NCI-H510A treated with DMSO at 0.1 percent for 48 hours (cell line): ENCODE measurements at places on chromosomes 7 and 10.

DNA sequence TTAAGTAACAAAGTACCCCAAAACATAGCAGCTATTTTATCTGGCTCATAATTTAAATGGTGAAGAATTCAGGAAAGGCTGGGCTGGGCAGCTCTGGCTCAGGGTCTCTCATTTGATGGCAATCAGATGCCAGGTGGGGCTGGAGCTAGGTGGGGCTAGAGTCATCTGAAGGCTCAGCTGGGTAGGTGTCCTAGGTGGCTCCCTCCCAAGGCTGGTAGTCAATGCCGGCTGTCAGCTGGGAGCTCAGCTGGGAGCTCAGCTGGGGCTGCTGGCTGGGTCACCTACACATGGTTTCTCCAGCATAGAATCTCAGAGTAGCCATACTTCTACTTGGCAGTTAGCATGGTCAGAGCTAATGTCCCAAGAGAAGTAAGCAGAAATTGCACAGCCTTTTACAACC is 34.1 kb downstream of the OSBPL3 start:
- DNase-seq, result no peak

- no peak for DNase-seq
Measured at GRCh38 chr7:23332910-23333612, 33.9 kb downstream of the MALSU1 start.

- no peak for DNase-seq
Measured at GRCh38 chr7:1743481-1744230, 73.6 kb downstream of the ELFN1 start.

GRCh38 chr10:42984035-42984610 is 92.7 kb upstream of the RET start:
- DNase-seq, result no peak

GRCh38 chr10:16646181-16647059 is 124.7 kb upstream of the C1QL3 start:
- DNase-seq, result no peak

GRCh38 chr10:132173185-132173584 is 13.6 kb upstream of the DPYSL4 start:
- no peak for DNase-seq

- DNase-seq, result no peak
Measured at GRCh38 chr10:63155388-63156020, 22.4 kb downstream of the NRBF2 start.

DNA sequence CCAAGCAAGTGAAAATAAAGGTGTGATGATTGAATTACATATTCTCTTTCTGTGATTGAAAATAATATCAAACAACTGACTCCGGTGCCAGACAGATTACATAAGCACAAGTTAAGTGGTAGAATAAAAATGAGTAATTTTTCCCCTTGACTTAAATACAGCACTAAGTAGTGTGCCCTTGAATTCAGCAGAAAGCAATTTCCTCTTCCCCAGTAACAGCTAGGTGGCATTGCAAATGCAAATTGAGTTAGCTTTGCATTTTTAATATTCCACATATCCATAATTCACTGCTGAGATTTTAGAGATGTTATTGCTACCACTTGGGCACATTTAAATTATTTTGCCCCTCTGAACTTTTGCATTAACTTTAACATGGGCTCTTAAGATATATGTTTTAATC is 89.8 kb upstream of the NPVF start:
- DNase-seq, result no peak

GRCh38 chr7:120833546-120833945 is 24.4 kb downstream of the TSPAN12 start:
- peak; percentile 67 for DNase-seq

GRCh38 chr10:129085811-129086210 is 381.2 kb upstream of the MGMT start:
- DNase-seq, result no peak

DNA sequence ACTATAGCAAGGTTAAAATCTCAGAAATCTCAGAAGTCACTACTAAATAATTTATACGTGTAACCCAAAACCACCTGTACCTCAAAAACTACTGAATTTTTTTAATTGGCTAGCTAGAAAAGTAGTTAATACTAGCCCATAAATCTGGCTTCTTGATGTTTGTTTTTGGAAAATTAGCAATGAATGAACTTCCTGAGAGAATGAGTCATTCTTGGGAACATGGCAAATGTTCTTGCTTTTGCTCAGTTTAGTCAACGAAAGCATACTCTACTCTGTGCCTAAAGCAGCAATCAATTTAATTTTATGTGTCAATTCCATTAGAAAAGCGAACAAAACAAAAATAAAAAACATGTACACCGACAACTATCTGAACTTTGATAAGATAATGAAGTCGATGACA is 69.2 kb downstream of the SEMA3E start:
- DNase-seq, result no peak

GRCh38 chr7:132685277-132685676 is 109.0 kb upstream of the PLXNA4 start:
- no peak for DNase-seq

DNA sequence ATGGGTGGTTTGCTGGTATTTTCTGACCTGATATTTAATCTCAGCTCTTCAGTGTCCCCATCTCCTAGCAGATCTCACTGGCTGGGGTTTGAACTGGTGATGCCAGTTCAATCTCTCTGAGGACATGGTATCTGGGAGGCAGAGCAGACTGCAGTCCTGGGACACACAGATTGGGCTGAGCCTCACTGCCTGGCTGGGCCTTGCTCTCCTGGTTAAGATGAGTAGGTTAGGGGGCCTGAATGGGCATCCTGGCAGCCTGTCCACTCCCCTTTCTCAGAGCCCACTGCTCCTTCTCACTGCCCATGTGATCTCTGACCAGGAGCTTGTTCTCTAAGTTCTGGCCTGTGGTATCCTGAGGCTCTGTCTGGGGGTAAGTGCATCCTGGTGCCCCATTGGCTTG is 363.4 kb downstream of the GLRX3 start:
- no peak for DNase-seq

- no peak for DNase-seq
Measured at GRCh38 chr7:10463701-10464100, 510.0 kb upstream of the PHF14 start.

- no peak for DNase-seq
Measured at GRCh38 chr7:88357294-88357693, 50.6 kb upstream of the STEAP4 start.

- peak; percentile 28 for DNase-seq
Measured at GRCh38 chr7:29102558-29103151, 43.7 kb downstream of the CPVL start.

GRCh38 chr10:25191162-25191895 is 16.5 kb downstream of the GPR158 start:
- DNase-seq, result no peak

DNA sequence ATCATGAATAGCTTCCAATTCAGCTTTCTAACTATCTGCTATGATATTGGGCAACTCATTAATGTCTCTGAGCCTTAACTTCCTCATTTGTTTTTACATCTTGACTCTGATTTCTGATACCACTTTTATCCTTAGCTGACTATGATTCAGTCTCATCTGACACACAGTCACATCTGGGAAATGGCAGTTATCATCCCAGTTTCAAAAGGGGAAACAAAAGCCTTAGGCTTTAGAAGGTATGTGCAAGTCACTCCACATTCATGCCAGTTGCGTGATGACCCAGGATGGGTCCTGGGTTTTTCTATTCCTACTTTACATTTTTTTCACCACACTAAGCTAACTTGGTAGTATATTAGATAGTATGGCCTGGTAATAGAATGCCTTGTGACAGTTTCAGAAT is 12.7 kb downstream of the SCIN start:
- DNase-seq, result no peak

GRCh38 chr7:143496263-143496662 is 18.6 kb downstream of the TAS2R41 start:
- no peak for DNase-seq

DNA sequence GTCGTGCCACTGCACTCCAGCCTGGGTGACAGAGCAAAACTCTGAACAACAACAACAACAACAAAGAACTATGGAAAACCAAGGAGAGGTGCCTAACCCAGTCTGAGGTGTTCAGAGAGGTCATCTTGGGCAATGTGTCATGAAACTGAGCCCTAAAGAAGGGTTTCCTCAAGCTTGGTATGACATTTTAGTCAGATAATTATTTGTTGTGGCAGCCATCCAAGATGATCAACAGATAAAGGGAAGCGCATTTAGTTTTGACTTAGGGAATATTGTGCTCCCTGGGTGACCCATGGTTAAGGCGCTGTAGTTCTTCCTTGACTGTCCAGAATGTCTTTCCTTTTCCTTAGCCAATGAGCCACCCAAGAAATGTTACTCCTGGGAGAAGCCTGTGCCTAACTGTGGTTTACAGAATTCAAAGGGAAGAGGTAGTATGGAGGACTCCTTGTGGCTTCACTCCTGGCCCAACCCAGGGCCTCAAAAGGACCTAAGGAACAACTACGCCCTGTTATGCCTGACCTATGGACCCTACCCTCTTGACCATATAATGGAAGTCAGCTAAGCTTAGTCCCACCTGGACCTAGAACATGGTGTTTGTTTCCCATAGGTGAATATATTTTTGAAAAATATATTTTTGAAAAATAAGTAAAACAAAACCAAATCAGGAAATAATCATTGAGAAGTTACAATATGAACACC is 42.4 kb downstream of the TPST1 start:
- DNase-seq, result no peak

DNA sequence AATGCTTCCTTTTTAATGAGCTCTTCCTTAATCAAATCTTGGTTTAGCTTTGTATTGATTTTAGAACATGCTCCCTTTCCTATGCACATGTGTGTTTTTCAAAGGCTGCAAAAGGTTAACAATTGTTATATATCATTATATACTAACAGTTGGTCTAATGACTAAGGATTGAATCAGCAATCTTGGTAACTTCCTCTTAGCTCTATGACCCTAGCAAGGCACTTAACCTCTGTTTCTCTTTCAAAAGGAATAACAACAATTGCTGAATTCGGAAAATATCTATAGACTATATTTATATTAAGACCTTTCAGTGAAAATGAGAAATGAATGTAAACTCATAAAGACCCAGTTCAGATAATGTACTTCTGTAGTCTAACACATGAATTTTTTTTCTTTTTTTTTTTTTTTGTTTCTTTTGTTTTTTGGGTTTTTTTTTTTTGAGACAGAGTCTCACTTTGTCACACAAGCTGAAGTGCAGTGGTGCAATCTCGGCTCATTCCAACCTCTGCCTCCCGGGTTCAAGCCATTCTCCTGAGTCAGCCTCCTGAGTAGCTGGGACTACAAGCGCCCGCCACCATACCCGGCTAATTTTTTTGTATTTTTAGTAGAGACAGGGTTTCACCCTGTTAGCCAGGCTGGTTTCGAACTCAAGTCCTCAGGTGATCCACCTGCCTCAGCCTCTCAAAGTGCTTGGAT is 48.8 kb downstream of the HOXA1 start:
- DNase-seq, result no peak

- no peak for DNase-seq
Measured at GRCh38 chr7:116259156-116259870, 49.0 kb downstream of the TES start.

DNA sequence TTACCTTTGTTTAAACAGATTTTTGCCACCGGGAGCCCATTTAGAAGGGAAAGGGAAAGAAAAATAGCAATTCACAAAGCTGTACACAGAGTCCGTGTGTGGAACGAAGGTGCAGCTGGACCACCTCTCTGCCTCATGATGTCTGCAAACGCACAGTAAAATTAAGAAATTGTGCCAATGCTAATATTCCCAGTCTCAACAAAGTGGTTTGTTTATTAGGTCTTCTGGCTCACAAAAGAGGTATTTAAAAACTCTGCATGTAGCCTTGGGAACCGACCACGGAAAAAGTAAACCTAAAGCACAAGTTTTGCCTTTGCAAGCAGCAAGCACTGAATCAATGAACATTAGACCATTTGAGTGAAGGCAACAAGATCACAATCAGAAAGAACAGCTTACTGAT is 57.7 kb downstream of the CREB3L2 start:
- no peak for DNase-seq

DNA sequence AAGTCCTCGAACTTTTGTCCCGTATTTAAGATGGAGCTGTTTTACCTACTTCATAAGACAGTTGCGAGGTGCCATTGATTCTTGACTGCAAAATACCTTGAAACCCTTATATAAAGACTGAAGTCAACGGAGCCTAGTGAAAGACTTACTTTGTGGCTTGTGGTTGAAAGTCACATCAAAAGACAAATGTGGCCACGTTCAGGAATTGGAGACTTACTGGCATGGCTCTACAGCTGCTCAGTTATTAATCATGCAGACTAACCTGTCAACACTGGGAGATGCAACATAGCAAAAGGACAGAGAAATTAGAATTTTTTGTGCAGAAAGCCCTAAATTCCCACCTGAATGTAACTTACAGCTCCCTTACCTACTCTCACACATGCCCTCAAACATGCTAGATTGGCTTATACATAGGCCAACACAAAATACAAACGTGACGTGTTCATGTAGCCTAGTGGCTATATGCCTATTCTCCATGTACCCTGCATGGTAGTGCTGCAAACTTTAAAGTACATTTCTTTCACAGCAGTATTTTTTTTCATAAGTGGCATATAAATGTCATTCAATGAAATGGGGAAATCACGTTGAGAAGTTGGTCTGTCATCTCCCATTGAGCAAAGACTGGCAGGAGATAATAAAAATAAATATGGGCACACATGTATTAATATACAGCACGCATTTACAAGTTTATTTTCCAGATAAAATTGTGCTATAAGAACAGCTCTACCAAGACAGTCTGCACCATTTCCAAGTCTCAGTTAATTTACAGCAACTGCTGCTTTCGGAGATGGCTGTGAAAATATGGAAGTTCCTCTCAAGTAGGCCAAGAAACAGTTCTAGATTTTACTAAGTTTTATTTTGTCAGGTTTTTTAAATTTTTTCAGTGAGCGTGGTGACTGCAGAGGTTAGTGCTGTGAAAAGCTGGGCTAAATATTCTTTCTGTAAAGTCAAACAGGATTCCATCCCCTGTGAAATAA is 170.4 kb upstream of the C7orf33 start:
- DNase-seq, result no peak

GRCh38 chr7:143046426-143046851 is 5.7 kb upstream of the OR6V1 start:
- DNase-seq, result no peak

DNA sequence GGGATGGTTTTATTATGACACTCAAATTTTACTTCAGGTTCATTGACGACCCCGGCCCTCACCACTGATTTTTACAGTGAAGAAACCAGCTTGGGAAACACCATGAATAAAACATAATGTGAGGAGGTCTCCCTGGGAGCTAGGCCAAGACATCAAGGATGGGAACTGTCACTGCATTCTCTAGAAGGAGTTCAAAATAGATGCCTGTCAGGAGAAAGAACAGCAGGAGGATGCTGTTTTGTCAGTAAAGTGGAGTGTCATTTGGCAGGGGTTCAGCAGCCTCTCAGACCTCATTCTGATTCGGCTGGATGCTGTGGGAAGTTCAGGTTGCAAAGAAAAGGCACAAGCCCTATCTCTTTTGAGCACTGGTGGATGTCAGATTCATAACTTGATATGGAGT is 360.3 kb upstream of the C7orf33 start:
- no peak for DNase-seq

DNA sequence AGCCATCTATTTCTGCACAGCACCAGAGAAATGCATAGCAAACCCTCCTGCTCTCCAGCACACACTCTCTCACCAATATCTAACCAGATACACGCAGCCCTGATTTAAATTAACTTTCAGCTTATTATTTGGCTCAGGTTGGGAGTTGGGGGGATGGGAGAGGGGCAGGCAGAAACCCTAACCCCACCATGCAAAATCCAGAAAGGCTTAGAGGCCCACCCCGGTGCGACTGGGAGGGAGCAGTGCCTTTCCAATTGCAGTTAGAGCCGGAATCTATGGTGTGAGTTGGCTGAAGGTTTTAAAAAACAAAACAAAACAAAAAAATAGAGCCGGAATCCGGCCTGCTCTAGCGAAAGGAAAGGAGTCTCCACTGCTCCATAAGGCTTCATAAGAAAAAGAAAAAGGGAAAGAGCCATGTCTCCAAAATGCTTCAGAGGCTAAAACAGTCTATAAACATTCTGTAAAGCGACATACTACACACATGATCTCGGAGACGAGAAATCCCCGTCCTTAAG is 2.9 kb downstream of the IGF2BP3 start:
- DNase-seq, result no peak
